Stimulated activated CD8-positive, alpha-beta memory T cell treated with anti-CD3 and anti-CD28 coated beads, Interleukin-4, amount 100 ng/mL, for 48 hours (primary cell): ENCODE measurements at places on chromosomes 2 and 18.

GRCh38 chr2:99520813-99521212, 31.0 kb upstream of the REV1 start:
- DNase-seq: no peak

- no peak for DNase-seq
Observed at GRCh38 chr2:57891086-57891712, 155.4 kb upstream of the VRK2 start.

DNA sequence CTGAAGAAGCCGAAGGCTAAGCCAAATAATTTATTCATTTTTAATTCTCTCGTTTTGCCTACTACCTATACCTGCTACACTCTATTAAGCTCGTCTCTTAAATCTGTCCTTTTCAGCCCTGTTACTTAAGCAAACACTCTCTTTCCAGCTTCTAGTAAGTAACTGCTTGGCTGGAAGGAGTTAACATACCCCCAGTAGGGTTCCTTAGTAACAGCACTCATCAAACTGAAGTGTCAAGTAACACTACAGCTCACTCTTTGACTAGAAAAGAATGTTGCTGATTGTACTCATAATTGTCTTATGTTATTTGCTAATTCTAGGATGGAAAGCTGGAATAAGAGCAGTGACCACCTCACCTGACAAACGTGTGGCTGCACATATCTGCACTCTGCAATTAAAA, 120.0 kb upstream of the SCN7A start:
- DNase-seq: no peak

- DNase-seq: no peak
Observed at GRCh38 chr2:205527801-205528200, 154.5 kb upstream of the NRP2 start.

- no peak for DNase-seq
Observed at GRCh38 chr18:1488957-1489356, 584.3 kb downstream of the ADCYAP1 start.

- DNase-seq: no peak
Observed at GRCh38 chr18:37408676-37409265, 156.8 kb downstream of the CELF4 start.

DNA sequence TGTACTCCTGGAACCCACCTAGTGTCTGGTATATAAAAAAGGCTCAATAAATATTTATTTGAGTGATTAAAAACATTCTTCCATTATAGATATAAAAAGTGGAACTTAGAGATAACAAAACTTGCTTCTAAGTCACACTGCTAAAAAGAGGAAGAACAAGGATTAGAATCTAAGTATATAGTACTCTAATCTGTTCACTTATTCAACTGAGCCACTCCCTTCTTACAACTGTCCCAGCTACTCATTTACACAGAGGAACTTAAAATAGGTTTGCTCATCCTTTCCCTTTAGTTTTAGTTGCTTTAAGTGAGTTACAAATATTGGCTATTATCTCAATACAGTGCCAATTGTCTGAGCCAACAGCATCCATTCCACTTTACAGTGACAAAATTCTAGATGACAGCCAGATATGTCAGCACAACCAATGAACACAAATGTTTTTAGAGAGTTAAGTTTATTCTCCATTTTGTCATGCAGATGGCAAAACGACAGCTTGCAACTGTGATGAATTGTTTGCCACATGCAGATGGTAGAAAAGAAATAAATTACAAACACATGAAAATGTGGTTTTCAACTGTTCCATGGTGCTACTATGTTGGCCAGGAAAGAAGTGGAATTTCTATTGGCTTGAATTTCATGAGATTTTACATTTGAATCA, 280.7 kb upstream of the ZC3H15 start:
- no peak for DNase-seq

- no peak for DNase-seq
Observed at GRCh38 chr2:210198326-210198725, 26.9 kb downstream of the ACADL start.

GRCh38 chr18:39296293-39296888, 1730.8 kb upstream of the CELF4 start:
- DNase-seq: no peak
